Naive thymus-derived CD8-positive, alpha-beta T cell (primary cell): ENCODE measurements at places on chromosomes 7 and 10.

GRCh38 chr10:51308116-51308515, 233.8 kb downstream of the PRKG1 start:
- no peak for DNase-seq
- H3K4me1 ChIP-seq = no peaks in the 10 kb centered on the region
- H3K4me3 ChIP-seq = no peak overlapping the region
- no peak overlapping the region for H3K27ac ChIP-seq
- H3K27me3 ChIP-seq = no peaks in the 10 kb centered on the region

DNA sequence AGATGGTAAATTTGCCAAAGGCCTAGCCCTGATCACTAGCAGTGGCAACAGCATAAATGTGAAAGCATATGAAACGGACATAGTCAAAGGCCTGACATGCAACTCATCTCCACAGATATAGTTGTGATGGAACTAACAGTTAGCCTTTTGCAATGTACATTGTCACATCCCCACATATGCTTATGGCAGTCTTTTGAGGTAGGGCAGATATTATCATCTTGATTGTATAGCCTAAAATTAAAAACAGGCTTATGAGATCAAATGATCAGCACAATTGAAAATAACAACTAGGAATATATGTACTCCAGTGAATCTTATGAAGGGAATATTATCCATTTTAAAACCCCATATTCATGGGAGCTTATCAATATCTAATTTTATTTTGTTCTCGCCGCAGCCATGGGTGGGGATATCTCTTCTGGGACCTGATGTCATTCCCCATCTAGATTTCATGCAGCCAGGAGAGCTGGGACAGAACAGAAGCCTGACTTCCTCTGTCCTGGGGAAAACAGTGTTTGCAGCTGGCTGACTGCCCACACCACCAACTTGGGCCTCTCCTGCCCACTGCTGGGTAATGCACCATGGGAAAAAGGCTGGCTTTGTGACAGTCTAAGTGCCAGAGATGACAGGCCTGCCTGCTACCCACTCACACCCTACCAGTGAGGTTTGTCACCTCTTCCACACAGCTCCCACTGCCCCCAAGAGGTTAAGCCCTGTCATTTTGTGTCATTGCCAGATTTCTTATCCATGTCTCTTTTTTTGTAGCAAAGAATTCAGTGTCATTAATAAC, 180.2 kb upstream of the FZD1 start:
- H3K27me3 ChIP-seq = no peaks in the 10 kb centered on the region
- no peaks in the 10 kb centered on the region for H3K36me3 ChIP-seq
- H3K27ac ChIP-seq = no peak overlapping the region
- H3K4me3 ChIP-seq = no peak overlapping the region
- no peak for DNase-seq

- H3K4me3 ChIP-seq = no peak overlapping the region
- peak; percentile 72 for DNase-seq
- no peaks in the 10 kb centered on the region for H3K36me3 ChIP-seq
- H3K27me3 ChIP-seq = peaks cover 44% of the 10 kb centered on the region
- peaks cover 12% of the 10 kb centered on the region for H3K4me1 ChIP-seq
Measured at GRCh38 chr10:29998142-29998808, 61.1 kb downstream of the JCAD start.

GRCh38 chr7:102225025-102225424, 61.6 kb upstream of the SH2B2 start:
- no peak for DNase-seq
- H3K27me3 ChIP-seq = no peaks in the 10 kb centered on the region
- no peak overlapping the region for H3K4me3 ChIP-seq
- no peak overlapping the region for H3K27ac ChIP-seq
- peaks cover 4% of the 10 kb centered on the region for H3K36me3 ChIP-seq
- H3K4me1 ChIP-seq = peaks cover 17% of the 10 kb centered on the region

DNA sequence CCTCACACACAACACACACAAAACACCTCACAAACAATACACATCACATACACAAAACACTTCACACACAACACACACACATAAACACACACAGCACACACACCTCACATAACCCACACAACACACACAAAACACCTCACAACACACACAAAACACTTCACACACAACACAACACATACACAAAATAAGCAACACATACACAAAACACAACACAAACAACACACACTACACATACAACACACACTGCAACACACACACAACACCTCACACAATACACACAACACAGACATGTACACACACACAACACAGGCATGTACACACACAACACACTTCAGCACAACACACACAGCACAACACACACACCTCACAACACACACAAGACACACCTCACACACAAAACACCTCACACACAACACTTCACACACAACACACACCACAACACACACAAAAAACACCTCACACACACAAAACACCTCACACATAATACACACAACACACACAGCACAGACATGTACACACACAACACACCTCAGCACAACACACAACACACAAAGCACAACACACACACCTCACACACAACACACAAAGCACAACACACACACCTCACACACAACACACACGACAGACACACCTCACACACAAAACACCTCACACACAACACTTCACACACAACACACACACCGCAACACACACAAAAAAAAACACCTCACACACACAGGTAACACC, 107.5 kb downstream of the TNS3 start:
- peaks cover 8% of the 10 kb centered on the region for H3K4me1 ChIP-seq
- H3K36me3 ChIP-seq = no peaks in the 10 kb centered on the region
- no peak overlapping the region for H3K4me3 ChIP-seq
- no peak overlapping the region for H3K27ac ChIP-seq
- H3K27me3 ChIP-seq = peaks cover 12% of the 10 kb centered on the region

- no peak overlapping the region for H3K4me3 ChIP-seq
- H3K27ac ChIP-seq = no peak overlapping the region
- no peaks in the 10 kb centered on the region for H3K36me3 ChIP-seq
- DNase-seq = no peak
- H3K4me1 ChIP-seq = no peaks in the 10 kb centered on the region
Measured at GRCh38 chr10:11886851-11887250, 63.7 kb downstream of the PROSER2 start.

DNA sequence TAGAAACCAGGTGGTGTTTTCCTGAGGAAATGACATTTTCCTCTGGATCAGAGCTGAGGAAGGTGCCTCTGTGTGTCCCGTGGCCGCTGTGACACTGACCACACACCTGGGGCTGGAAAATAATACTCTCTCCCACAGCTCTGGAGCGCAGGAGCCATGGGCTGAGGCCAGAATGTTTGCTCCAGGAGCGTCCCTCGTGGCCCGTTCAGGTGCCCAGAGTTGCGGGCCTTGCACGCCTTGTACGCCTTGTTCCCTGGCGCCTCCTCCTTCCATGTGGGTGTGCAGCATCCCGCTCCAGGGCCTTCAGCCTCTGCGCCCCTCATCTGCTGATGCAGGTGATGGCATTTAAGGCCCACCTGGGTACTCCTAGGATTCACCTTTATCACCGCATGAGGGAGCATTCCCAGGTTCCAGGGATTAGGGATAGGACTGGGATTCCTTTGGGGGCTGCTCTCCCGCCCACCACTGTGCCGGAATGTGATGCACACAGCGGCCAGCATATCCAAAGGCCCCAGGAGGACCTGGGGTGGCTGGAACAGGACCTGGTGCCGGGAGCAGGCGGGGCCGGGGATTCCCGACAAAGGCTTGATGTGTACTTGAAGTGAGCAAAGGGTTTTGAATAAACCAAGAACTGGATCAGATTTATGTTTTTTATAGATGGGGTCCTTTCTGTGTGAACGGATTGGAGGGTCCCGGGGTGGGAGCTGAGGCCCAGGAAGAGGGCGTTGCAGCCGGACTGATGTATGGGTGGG, 44.0 kb downstream of the PITRM1 start:
- peaks cover 6% of the 10 kb centered on the region for H3K36me3 ChIP-seq
- no peaks in the 10 kb centered on the region for H3K4me1 ChIP-seq
- no peak overlapping the region for H3K27ac ChIP-seq
- H3K4me3 ChIP-seq = no peak overlapping the region

- no peak for DNase-seq
- peaks cover 4% of the 10 kb centered on the region for H3K27me3 ChIP-seq
- no peaks in the 10 kb centered on the region for H3K36me3 ChIP-seq
- peak overlapping the region; percentile 68 for H3K27ac ChIP-seq
Measured at GRCh38 chr10:101840102-101840684, 3.4 kb downstream of the KCNIP2 start.

DNA sequence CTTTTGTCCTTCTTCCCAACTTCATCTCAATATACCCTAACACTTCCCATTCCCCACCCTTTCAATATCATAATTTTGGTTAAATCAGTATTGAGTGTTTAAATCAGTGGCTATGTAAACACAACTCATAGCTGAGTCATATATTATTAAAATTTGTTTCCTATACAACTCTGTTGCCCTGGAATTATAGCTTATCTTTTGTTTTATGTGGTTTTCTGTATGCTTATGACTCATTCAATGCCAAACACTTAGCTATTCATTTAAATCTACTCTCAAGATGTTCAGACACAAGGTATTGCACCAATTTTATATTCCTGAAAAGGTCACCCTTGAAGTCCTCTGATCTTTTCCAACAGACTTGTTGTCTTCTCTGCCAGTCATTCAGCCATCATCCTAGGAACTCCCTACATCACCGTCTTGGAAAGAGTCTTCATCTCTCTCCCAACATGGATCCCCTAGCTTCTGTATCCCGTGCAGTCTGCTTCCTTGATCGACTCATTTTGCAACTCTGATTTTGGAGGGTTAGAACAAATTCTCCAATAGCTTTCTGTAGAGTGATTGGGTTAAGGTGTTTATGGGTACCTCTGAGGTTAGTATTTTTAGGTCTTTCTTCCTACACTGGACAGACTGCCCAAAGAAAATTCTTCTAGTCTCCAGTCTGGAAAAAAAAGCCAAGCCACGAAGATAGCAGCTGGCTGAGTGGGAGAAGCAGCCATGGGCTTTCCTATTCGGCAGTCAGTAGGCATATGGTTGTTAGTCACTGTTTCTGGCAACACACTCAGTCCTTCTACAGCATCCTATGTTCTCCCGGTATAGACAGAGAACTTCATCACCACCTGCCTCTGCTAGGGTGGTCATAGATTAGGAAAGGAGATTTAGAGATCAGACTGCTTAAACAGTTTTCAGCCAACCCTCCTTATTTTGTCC, 102.1 kb downstream of the CRPPA start:
- H3K4me1 ChIP-seq = no peaks in the 10 kb centered on the region
- no peaks in the 10 kb centered on the region for H3K36me3 ChIP-seq
- H3K4me3 ChIP-seq = no peak overlapping the region
- no peak for DNase-seq

DNA sequence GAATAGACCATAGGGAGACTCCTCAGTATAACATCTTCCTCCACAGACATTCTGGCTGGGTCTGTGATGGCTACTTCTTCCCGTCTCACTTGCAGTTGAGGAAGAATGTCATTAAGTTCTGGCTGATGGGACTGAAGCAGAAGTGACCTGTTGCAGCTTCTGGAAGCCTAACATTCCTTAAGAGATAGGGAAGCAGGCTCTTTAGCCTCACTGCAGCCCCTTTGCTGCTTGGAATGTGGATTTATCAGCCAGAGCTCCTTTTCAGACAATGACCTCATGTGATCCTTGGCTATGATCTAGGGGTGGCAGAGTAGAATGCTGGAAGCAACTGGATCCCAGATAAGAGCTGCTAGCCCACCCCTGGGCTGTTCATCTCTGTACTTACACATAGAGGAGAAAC, 142.5 kb downstream of the RNF216 start:
- H3K36me3 ChIP-seq = peaks cover 88% of the 10 kb centered on the region
- DNase-seq = no peak
- H3K27me3 ChIP-seq = no peaks in the 10 kb centered on the region
- H3K27ac ChIP-seq = no peak overlapping the region
- no peak overlapping the region for H3K4me3 ChIP-seq

DNA sequence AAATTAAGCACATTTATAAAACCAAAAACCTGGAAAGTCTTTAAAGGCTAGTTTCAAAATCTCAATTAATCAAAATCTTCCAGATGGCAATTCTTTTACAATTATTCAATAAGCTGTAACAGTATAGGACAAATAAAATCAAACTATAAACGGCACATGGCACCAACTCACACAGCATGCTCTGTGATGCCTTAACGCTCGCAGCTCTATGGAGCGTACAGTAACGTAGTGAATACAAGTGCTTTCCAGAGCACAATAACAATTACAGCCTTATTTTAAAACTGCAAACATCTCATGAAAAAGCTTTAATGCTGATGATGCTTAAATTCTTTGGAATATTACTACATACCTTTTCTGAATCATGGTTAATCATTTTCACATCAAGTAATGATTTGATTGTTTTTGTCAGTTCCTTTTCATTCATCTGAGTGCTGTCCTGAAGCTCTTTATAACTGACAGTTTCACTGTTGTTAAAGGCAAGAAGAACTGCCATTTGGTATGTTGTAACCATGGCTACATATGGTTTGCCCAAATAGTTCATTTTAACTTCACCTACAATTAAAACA, 74.2 kb downstream of the CUL2 start:
- no peaks in the 10 kb centered on the region for H3K4me1 ChIP-seq
- peaks cover 24% of the 10 kb centered on the region for H3K36me3 ChIP-seq
- H3K27me3 ChIP-seq = no peaks in the 10 kb centered on the region
- H3K27ac ChIP-seq = no peak overlapping the region
- no peak for DNase-seq

DNA sequence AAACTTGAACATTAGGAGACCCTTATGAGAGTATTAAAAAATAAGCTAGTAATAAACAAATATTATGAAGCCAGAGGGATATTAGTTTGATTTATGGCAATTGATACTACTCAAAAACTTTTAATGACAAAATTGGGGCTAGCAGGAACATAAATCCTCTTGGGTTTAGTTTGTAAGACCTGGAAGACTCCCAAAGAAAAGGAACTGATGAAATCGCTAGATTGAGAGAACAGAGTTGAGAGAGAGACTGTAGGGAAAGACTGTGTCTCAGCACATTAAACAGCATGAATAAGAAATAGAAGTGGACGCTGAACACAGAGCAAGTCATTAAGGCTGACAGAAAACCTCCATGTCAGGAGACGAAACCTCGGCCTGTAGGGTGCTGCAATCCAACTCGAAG, 56.4 kb downstream of the ICA1 start:
- H3K27me3 ChIP-seq = peaks cover 1% of the 10 kb centered on the region
- H3K4me1 ChIP-seq = no peaks in the 10 kb centered on the region
- no peak for DNase-seq
- no peaks in the 10 kb centered on the region for H3K36me3 ChIP-seq
- no peak overlapping the region for H3K27ac ChIP-seq

GRCh38 chr10:31112961-31113360, 81.3 kb upstream of the ZNF438 start:
- no peak for DNase-seq
- no peaks in the 10 kb centered on the region for H3K4me1 ChIP-seq
- H3K36me3 ChIP-seq = peaks cover 4% of the 10 kb centered on the region
- H3K4me3 ChIP-seq = no peak overlapping the region
- H3K27ac ChIP-seq = no peak overlapping the region

- H3K4me3 ChIP-seq = no peak overlapping the region
- peaks cover 40% of the 10 kb centered on the region for H3K36me3 ChIP-seq
- H3K4me1 ChIP-seq = no peaks in the 10 kb centered on the region
- no peak overlapping the region for H3K27ac ChIP-seq
Measured at GRCh38 chr10:98125940-98126631, 8.4 kb upstream of the R3HCC1L start.

- H3K4me3 ChIP-seq = no peak overlapping the region
- no peak overlapping the region for H3K27ac ChIP-seq
- no peaks in the 10 kb centered on the region for H3K36me3 ChIP-seq
- no peaks in the 10 kb centered on the region for H3K27me3 ChIP-seq
Measured at GRCh38 chr10:770975-771374, 81.5 kb upstream of the DIP2C start.
